ENCODE measurements at places on chromosomes 6 and 20.
A peak's percentile ranks its signal among the peaks of the same experiment; 100 is the strongest.

DNA sequence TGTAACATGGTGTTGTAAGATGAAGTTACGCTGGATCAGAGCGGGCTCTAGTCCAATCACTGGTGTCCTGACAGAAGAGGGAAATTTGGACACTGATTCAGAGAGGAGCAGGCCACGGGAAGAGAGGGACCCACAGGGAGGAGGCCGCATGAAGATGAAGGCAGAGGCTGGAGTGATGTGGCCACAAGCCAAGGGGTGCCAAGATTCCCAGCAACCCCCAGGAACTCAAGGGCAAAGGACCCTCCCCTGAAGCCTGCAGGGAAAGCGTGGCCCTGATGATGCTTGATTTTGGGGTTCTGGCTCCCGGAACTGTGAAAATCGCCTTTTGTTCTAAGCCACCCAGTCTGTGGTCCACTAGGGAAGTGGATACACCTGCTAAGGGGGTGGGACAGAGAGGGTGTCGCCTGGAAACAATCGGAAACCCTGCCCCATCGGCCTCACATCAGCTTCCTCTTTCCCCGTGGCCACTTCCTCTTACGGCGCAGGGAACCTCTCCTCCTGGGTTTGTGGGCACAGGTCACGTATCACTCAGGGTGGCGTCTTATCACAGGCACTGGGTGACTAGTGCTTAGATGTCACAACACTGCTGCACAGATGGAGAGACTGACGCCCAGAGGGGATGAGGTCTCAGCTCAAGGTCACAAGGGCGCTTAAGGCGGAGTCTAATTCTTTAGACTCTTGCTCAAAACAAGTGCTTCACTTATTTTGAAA lies 58.0 kb downstream of the SULF2 start:
- no peak for DNase-seq

DNA sequence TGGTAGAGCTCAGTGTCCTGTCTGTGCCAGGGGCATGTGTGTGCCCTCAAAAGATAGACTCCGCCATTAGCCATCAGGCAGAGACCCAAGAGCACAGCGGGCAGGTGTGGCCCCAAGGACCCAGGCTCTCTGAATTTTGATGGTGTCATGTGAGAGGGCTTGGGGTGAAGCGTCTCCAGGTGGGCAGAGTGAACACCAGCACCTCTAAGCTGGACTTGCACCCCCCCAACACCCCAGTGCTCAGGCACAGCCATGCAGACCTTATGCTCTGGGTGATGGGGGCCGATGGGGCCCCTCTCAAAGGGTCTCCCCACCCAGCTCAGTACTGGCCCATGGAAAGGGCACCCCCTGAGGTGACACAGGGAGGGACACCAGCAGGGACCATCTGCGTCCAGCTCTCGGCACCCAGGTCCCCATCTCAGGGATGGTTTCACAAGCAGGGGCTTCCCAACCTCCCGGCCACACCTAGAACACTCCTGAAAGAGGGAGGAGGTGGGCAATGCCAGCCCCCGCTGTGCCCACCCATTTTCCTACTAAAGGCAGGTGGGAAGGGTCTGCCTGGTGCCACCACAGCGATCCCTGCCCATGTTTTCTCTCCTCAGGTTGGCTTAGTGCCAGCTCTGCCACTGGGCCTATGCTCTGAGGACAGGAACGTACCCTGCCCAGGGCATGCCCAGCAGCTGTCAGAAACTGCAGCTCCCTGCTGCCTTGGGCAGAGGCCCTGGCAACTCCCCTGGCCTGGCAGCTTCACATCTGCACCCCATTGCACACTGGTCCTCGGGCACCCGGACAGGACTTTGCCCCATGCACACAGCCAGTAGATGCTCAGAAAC lies 3.5 kb downstream of the CST7 start:
- no peak for DNase-seq

DNA sequence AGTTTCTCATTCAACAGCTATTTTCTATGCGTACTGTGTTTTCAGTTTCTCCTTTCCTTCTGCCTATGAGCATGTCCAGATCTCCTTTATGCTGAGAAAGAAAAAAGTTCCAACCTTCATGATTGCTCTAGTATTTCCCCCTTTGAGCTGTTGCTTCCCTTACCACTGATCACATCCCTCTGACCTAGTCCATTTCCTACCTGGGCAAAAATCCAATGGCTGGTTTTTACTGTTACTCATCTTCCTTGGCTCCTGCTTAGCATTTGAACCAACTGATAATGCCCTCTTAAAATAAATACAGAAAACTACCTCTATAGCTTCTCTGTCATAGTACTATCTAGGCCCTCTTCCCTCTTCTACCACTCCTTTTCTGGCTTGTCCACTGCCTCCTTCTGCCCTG lies 6.0 kb downstream of the RFX6 start:
- no peak for DNase-seq

GRCh38 chr20:12984069-12984765 lies 24.6 kb upstream of the SPTLC3 start:
- no peak for DNase-seq

- DNase-seq: no peak
Observed at GRCh38 chr6:132571774-132572173, 1.7 kb downstream of the TAAR6 start.

DNA sequence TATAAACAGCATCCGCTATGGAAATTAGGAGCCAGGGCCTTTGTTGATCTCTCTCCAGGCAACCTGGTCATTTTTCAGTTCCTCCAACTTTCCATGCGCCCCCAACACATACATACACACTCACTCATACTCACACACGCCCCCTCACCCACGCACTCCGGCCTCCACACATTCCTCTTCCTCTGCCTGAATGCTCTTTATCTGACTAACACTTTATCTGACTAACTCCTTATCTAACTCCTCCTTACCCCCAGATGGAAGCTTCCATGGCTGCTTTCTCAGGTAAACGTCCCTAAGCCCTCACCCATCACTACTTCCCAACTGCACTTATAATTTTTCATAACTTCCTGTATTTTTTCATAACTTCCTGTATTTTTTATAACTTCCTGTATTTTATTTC lies 17.4 kb downstream of the CASS4 start:
- no peak for DNase-seq

- DNase-seq: peak; percentile 52
Observed at GRCh38 chr20:49276161-49276960, 1.5 kb downstream of the ZNFX1 start.

GRCh38 chr6:6248651-6249050 lies 71.8 kb downstream of the F13A1 start:
- no peak for DNase-seq

- DNase-seq: no peak
Observed at GRCh38 chr6:133551847-133552341, 310.7 kb downstream of the EYA4 start.

DNA sequence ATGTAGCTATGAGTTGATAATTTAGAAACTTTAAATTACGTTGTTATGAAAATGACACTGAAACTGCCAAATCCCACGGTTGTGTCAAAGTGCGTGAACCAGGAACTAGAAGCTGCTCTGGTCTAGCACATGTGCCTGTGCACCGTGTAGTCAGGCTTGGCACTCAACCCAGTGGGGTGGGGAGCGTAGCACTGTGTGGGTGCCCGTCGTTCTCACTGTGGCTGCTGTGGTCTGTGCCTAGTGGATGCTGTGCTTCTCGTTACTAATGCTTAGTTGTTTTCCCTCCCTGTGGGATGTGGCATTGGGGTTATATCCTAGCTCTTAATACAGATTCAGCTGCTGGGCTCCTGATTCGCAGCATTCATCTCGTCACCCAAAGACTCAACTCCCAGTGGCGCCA lies 46.2 kb upstream of the ADIG start:
- no peak for DNase-seq
